ENCODE measurements at places on chromosomes 6 and 20. TPM values are rescaled to one million over a fixed set of nuclear protein-coding genes. Genes with fewer than 3 reads are reported as not detected.

Gene SLC22A23
- total RNA-seq: 16.2 TPM

Gene TNNC2
- total RNA-seq: 0.29 TPM

Gene KCNK5
- not detected for total RNA-seq

- H3K36me3 ChIP-seq: no peaks in the 10 kb centered on the region
- H3K4me3 ChIP-seq: no peak overlapping the region
- H3K27ac ChIP-seq: no peak overlapping the region
- no peaks in the 10 kb centered on the region for H3K4me1 ChIP-seq
- H3K27me3 ChIP-seq: no peaks in the 10 kb centered on the region
Observed at GRCh38 chr6:66396549-66396948, 689.5 kb upstream of the EYS start.

- no peaks in the 10 kb centered on the region for H3K27me3 ChIP-seq
- H3K27ac ChIP-seq: no peak overlapping the region
- H3K36me3 ChIP-seq: no peaks in the 10 kb centered on the region
- no peaks in the 10 kb centered on the region for H3K4me1 ChIP-seq
- no peak overlapping the region for H3K4me3 ChIP-seq
- no peak for DNase-seq
Observed at GRCh38 chr6:108841377-108841855, 6.8 kb upstream of the ARMC2 start.

Gene OR2H2
- not detected for total RNA-seq

GRCh38 chr6:18039481-18039880, 52.0 kb upstream of the KIF13A start:
- no peaks in the 10 kb centered on the region for H3K27me3 ChIP-seq
- H3K4me1 ChIP-seq: peaks cover 7% of the 10 kb centered on the region
- H3K36me3 ChIP-seq: no peaks in the 10 kb centered on the region
- H3K27ac ChIP-seq: no peak overlapping the region

DNA sequence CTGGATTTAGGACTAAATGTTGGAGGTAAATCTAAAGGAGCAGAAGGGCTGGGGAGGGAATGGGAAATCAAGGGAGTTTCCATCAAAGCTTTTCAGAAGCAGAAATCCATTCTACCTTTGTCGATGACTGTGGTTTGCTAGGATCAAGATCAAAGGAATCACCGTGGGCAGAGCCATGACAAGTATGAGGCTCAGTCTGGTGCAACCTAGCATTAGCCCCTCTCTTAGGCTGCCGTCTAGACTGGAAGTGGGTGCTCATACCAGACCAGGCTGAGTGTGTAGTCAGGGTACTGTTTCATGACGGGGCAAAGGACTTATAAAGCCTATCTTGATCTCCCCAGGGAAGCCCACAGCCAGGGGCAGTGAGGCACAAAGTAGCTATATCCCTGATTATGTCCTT, 120.5 kb downstream of the BMP2 start:
- H3K27me3 ChIP-seq: no peaks in the 10 kb centered on the region
- no peak overlapping the region for H3K4me3 ChIP-seq
- no peaks in the 10 kb centered on the region for H3K4me1 ChIP-seq
- no peak for DNase-seq
- no peaks in the 10 kb centered on the region for H3K36me3 ChIP-seq

DNA sequence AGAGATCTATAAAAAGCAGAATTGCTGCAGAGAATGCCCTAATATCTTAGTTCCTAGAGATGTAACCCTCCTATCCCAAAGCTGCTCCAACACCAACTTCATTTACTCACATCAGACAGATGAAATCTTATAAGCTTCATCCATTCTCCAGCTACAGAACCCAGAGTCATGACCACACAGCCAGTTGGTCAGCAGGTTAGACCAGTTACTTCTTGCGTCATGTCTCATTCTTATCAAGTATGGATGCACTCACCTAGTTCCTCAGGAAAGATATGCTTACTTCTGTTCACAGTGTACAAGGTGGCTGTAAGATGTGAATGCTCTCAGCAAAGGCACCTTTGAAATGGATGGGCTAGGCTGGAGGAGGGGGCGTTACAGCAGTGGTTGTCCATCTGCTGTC, 47.9 kb upstream of the ISM1 start:
- H3K4me3 ChIP-seq: no peak overlapping the region
- H3K4me1 ChIP-seq: no peaks in the 10 kb centered on the region
- H3K36me3 ChIP-seq: no peaks in the 10 kb centered on the region
- H3K27ac ChIP-seq: no peak overlapping the region

Gene KIFC1
- total RNA-seq: 3.2 TPM

Gene IMPG1
- not detected for total RNA-seq

GRCh38 chr6:113968472-113968871, 2.5 kb downstream of the HDAC2 start:
- no peaks in the 10 kb centered on the region for H3K27me3 ChIP-seq
- H3K4me3 ChIP-seq: no peak overlapping the region
- H3K4me1 ChIP-seq: peaks cover 23% of the 10 kb centered on the region
- no peaks in the 10 kb centered on the region for H3K36me3 ChIP-seq
- DNase-seq: no peak
- no peak overlapping the region for H3K27ac ChIP-seq

DNA sequence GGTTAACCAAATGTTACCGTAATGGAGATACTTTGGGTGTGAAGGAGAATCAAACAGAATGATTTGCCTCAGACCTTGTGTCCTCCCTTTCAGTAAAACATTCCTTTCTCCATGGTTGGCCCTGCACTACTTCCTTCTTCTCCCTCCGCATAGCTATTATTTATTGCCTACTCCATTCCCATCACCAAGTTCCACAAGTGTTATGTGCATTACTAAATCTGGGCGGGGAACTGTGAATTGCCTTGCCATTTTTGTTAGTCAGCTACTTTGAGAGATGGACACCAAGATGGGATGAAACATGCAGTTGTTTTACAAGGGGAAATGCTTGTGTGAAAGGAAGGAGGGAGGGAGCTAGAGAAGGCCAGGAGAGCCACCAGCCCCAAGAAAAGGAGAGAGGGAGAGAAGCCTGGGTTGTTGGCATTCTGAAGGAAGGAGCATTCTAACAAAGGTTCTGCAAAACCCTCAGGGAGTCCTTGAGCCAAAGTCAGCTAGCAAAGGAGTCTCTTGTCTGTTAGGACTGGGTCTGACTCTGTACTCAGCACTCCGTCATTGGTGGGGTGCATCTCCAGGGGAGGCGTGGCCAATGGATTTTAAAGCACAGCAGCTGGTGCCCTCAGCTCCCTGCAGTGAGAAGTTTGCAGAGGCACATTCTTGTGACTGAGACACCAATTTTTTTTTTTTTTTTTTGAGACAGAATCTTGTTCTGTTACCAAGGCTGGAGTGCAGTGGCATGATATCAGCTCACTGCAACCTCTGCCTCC, 83.6 kb upstream of the CHD6 start:
- no peaks in the 10 kb centered on the region for H3K4me1 ChIP-seq
- no peak overlapping the region for H3K27ac ChIP-seq
- H3K27me3 ChIP-seq: no peaks in the 10 kb centered on the region
- DNase-seq: no peak
- no peak overlapping the region for H3K4me3 ChIP-seq

Gene NFATC2
- 0.29 TPM for total RNA-seq

DNA sequence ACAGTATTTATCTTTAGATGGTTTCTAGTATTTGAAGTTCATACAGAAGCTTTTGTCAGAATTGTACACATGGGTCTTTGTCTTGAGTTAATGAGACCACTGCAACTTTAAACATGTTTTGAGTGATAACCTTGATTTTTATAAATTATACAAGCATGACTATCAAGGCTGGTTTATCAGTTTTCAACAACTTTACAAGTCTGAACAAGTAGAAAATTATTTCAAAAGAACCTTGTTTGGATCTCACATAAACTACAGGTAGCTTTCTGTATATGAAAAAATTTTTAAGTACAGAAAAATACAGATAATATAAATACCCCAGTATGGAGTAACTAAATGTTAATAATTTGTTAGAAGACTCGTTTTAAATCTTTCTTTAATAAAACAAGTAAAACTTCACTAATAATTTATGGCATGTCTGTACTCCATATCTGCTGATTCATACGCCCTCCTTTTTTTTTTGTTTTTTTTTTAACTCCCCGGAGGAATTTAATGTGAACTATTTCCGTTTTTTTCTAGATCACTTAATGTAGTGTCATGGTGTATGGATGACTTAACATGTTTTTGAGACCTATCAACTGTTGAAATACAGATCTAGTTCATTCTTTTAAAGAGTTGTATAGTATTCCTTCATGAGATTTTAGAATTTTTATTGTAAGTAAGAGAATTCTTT, 18.3 kb downstream of the VAPB start:
- H3K4me1 ChIP-seq: peaks cover 10% of the 10 kb centered on the region
- peak; percentile 90 for DNase-seq
- H3K27ac ChIP-seq: peak overlapping the region; percentile 59
- no peaks in the 10 kb centered on the region for H3K36me3 ChIP-seq

All from osteoblast (primary cell).